GM23338 (cell line): ENCODE measurements at places on chromosomes 13 and 19. TPM values are rescaled to one million over a fixed set of nuclear protein-coding genes. Genes with fewer than 3 reads are reported as not detected.
A peak's percentile ranks its signal among the peaks of the same experiment; 100 is the strongest.

DNA sequence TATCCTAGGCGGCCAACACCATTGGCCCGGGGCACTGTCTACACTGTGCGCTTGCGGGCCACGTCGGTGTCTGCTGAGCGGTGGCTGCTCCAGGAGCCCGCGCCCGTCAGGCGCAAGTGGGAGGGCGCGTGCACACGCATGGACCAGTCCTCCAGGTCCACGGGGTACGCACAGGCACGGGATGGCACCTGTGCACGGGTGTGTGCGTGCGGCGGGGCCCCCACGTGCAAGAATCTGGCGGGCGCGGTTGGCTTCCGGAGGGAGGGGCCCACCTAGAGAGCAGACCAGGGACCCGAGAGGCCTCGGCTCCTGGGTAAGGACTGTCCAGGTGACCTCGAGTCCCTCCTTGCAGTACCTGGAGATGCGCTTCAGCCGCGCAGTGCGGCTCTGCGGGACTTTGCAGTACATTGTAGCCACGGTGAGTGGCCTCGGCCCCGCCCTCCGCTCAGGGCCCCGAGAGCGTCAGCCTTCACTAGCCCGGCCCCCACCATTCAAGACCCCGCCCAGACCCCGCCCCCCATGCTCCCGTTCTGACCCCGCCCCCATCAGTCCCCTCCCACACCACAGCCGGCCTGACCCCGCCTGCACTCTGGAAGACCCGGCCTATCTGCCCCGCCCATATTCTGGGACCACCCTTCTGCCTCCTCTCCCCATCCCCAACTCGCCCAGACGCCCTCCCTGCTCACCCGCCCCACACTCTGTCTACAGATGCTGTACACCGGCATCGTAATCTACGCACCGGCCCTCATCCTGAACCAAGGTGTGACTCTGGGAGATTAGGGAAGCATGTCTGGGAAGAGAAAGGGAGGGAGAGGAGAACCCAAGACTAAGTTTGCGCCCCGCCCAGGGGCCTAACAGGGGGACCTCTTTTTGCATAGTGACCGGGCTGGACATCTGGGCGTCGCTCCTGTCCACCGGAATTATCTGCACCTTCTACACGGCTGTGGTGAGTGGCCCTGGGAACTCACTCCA, 2.3 kb downstream of the SLC5A5 start:
- no peak overlapping the region for H3K27ac ChIP-seq
- 0 out of 2 replicates have a peak, but pooled peaks cover 4% of the 10 kb centered on the region for H3K4me1 ChIP-seq
- DNase-seq = peak; percentile 94
- H3K36me3 ChIP-seq = no peaks in the 10 kb centered on the region

LRRC63 gene
- not detected in 2 replicates for total RNA-seq

XRCC1 gene
- total RNA-seq = 45.8 and 49.5 TPM in 2 replicates

TTC9B gene
- total RNA-seq = 0.35 and 0.63 TPM in 2 replicates

DNA sequence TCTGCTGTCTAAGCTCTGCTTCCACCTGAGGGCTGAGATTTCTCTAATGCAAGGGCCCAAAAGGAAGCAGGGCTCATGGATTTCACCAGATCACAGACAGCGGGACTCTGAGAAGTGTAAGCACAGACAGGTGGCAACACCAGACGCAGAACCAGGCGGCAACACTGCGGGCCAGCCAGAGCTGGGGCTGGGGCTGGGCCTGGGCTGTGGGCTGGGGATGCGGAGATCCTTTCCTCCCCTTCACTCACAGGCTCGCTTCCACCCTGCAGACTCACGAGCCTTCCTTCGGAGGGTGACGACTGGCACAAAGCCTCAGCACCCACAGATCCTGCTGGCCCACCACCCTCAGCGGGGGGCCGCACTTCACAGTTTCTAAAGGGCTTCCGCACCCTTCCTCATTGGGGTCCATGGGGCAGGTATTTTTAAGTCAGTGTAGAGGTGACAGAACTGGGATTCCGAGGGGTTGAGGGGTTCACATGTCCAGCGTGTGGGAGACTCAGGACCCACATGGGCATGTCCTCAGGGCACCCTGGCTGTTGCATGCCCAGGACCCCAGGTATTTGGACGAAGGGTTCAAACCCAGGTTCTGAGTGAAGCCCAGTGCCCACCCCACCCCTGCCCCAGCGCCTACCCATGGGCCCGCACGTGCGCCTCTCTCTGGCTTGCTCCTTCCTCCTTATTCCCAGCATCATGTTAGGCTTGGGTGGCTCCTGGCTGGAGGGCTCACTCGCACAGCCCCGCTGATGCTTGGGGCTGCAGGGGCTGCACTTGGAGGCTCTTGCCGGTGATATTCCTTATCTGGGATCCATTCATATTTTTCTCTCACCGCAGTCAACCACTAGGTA, 137.3 kb upstream of the GPR12 start:
- H3K4me3 ChIP-seq = no peak overlapping the region
- H3K36me3 ChIP-seq = no peaks in the 10 kb centered on the region

GRCh38 chr19:19657397-19657783, 6.1 kb downstream of the ATP13A1 start:
- peaks cover 28% of the 10 kb centered on the region; the same call in 1 of the 2 replicates for H3K36me3 ChIP-seq
- H3K4me3 ChIP-seq = no peak overlapping the region
- no peak for DNase-seq
- H3K27ac ChIP-seq = no peak overlapping the region

DNA sequence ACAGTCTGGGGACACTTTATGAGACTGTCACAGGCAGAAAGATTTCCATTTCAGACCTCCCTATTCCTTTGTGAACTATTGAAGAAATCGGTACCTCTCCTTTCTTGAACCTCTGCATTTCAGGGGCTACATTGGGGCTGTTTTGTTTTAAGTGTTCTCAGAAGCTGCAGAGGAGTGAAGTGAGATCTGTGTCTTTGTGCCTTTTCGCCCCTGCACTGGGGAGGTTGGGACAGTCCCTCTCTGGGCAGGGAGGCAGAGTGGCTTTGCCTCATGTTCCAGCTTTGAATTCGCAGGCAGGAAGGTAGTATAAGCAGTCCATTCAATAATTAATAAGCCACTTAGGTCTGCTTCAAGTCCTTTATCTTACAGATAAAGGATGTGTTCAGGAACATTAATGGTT, 9.5 kb upstream of the AMER2 start:
- no peak for DNase-seq
- H3K36me3 ChIP-seq = no peaks in the 10 kb centered on the region
- no peaks in the 10 kb centered on the region for H3K27me3 ChIP-seq
- H3K4me3 ChIP-seq = no peak overlapping the region
- H3K27ac ChIP-seq = no peak overlapping the region

DNA sequence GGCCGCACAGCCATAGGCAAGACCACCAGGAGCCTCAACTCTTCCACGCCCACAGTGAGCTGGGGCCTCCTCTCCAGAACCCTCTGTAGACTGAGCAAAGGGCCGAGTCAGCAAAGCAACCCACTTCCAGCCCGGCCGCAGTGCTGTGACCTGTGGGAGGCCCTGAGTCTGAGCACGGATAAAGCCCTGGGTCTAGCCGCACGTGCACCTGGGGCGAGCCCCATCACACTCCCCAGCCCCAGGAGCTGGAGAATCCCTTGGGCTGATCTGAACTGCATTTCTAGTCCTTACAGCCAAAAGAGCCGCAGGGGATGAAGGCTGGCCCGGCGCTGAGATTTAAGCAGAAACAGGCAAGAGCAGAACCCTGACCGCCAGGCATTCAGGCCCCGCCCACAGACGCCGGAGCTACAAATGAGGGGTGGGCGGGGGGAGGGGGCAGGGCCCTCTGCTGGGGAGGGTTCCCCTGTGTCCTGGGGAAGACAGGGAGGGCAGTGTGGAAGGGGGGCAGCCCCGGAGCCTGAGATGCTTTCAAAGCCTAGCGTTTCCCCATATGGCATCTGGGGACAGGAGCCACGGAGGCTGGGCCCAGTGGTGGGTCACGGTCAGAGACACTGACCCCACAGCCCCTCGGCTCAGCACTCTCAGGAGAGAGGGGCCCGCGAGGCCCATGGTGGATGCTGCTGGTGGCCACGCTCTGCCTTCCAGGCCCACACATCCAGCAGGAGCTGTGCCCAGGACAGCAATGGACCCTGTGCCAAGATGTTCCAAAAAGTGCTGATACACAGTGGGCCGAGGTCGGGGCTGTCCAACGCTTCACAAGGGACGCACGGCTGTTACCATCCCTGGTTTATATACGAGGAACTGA, 4.9 kb downstream of the TMEM259 start:
- 0 out of 2 replicates have a peak overlapping the region, but pooled peaks have one; percentile 28 for H3K4me3 ChIP-seq
- H3K36me3 ChIP-seq = no peaks in the 10 kb centered on the region
- DNase-seq = peak; percentile 65
- peak overlapping the region; percentile 66; the same call in 1 of the 2 replicates for H3K27ac ChIP-seq
- H3K4me1 ChIP-seq = peaks cover 8% of the 10 kb centered on the region; the same call in 1 of the 2 replicates

- no peak overlapping the region for H3K27ac ChIP-seq
- no peaks in the 10 kb centered on the region for H3K27me3 ChIP-seq
- H3K4me1 ChIP-seq = no peaks in the 10 kb centered on the region; the same call in none of the 2 replicates
- H3K4me3 ChIP-seq = no peak overlapping the region
- no peaks in the 10 kb centered on the region for H3K36me3 ChIP-seq
Measured at GRCh38 chr19:46550684-46551083, 50.4 kb upstream of the CALM3 start.

DNA sequence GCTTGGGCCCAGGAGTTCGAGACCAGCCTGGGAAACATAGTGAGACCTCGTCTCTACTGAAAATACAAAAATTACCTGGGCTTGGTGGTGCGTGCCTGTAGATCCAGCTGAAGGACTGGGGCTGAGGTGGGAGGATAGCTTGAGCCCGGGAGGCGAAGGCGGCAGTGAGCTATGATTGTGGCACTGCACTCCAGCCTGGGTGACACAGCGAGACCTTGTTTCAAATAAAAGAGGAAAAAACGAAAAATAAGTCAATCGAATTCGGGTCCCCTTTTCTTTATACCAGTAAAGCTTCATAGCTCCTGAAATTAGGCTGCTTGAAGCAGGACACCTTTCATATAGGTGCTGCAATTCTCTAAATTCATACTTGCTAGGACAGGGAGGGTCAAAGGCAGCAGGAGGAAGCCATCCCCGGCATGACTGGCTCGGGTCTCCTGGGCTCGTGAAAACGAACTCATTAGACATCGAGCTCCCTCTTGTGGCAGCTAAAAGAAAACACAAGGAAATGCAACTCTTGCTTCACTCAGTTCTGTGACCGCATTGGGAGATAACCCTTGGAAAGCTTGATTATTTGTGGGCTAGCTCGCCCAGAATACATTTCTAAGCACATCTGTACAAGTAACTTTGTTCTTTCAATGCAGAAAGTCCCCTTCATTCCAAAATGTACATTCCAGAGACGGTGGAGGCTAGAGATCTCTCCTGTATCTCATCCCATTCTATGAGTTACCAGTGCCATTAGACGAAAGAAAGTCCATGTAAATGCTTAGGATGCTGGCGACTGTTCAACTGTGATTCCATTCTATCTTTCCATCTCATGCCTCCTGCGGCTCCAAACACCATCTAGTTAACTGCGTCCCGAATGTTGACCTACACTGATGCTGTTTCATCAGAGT, 16.8 kb downstream of the FPR2 start:
- no peaks in the 10 kb centered on the region for H3K4me1 ChIP-seq
- no peaks in the 10 kb centered on the region; the same call in none of the 2 replicates for H3K27me3 ChIP-seq
- peak; percentile 93 for DNase-seq
- no peaks in the 10 kb centered on the region for H3K36me3 ChIP-seq

TIMM50 gene
- total RNA-seq = 119 and 120 TPM in 2 replicates

GRCh38 chr13:20571676-20572075, 4.7 kb downstream of the IFT88 start:
- no peak overlapping the region for H3K27ac ChIP-seq
- H3K36me3 ChIP-seq = no peaks in the 10 kb centered on the region

DNA sequence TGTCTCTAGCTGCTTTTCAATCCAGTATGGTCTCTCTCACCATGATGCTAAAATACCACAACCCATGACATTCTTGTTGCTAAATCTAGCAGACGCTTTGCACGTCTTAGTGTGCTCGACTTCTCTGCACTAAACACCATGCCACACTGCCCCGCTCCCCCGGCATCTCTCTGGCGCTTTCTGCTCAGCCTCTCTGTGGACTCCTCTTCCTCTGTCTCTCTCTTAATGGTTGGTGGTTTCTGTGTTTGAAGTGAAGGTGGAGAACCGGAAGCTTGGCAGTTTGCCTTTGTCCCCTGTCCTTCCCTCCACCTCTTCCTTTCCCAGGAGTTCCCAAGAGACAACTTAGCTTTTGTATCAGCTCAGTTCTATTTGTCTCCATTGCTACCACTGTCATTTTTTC, 8.8 kb downstream of the ERCC5 start:
- no peak overlapping the region for H3K4me3 ChIP-seq
- no peaks in the 10 kb centered on the region for H3K4me1 ChIP-seq
- no peak for DNase-seq

- H3K36me3 ChIP-seq = no peaks in the 10 kb centered on the region
- no peak for DNase-seq
- H3K27ac ChIP-seq = no peak overlapping the region
- no peaks in the 10 kb centered on the region for H3K27me3 ChIP-seq
Measured at GRCh38 chr13:41565216-41565615, 107.9 kb downstream of the RGCC start.

DNA sequence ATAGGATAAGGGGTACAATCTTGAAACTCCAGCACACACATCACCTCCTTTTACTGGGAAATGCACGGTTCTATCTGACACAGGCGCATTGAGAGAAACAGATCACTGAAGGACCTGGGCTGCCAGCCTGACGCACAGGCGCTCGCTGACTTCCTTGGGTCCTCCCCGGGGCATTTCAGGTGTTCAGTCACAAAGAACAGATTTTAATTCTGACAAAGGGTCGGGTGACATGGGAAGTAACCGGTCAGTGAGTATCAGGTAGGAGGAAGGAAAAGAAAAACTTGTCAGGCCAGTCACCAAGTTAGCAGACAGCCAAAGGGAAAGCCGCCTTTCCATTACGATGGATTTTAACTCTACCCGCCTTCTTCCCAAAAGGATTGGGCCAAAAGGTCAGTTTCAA, 39.6 kb downstream of the INSR start:
- peak; percentile 32 for DNase-seq
- H3K27me3 ChIP-seq = no peaks in the 10 kb centered on the region
- H3K4me3 ChIP-seq = no peak overlapping the region
- no peaks in the 10 kb centered on the region; the same call in 1 of the 2 replicates for H3K4me1 ChIP-seq

DNA sequence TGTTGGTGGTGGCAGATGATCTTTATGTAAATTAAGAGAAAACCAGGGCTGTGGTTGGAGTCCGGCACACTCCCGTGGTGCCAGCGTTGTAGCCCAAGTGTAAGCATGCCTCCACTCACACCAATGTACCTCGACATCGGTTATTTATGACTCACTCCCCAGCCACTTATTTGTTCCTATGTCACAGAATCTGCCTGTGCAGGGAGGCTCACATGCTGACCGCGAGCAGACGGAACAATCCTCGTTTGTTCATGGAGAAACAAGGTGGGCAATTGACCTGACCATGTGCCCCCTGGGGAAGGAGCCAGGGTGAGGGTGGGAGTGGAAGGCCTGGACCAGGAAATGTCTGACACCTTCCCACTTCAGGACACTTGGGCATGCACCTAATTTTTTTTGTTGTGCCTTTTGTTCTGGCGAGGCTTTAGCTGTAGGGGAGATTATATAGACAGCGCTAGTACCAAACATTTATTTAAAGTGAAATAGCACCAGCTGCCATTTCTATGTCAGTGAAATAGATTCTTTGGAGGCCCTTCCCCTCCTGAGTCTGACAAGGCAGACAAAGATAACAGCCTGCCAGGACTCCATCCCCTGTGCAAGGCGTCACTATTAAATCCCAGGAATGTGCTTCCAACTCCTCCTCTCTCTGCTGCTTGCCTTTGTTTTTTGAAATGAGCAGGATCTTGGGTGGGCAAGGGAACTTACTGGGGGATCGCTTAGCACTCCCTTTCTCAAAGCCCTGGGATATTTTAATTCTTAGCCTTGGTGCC, 394.2 kb downstream of the FGF9 start:
- H3K36me3 ChIP-seq = no peaks in the 10 kb centered on the region; the same call in 1 of the 2 replicates
- H3K4me3 ChIP-seq = no peak overlapping the region
- H3K4me1 ChIP-seq = peaks cover 8% of the 10 kb centered on the region
- H3K27me3 ChIP-seq = no peaks in the 10 kb centered on the region
- no peak for DNase-seq
- H3K27ac ChIP-seq = no peak overlapping the region

GPC6 gene
- 28.6 and 30.7 TPM in 2 replicates for total RNA-seq

KBTBD7 gene
- 19.1 and 20.2 TPM in 2 replicates for total RNA-seq
